ENCODE measurements at places on chromosomes 2 and 18.

GRCh38 chr2:170052151-170052550 lies 125.8 kb upstream of the MYO3B start:
- DNase-seq, result no peak

GRCh38 chr2:134117676-134118075 lies 136.2 kb upstream of the MGAT5 start:
- DNase-seq, result no peak

DNA sequence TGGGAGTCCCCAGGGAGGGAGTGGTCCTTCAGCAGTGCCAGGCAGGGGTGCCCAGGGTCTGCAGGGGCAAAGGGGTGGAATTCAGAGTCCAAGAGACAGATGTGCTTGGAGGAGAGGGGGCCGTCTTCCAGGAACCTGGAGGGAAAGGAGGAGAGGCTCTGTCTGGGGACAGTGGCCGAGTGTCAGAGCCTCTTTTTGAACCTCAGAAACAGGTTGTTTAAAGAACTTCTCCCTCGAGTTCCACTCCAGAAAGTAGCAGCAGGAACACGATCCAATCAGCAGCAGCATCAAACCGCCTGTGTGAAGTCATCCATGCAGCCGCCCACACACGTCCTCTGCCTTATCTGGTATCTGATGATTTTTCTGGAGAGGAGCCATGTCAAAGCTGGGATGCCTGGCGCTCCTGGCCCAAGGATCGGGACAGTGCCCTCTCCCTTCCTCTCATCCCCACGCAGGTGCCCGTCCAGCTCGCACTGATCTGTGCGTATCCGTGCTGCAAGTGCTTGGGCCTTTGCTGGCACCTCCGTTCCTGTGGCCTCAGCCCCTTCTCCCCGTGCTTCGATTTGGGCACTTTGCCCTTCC lies 205.1 kb downstream of the NDUFA10 start:
- DNase-seq, result no peak

DNA sequence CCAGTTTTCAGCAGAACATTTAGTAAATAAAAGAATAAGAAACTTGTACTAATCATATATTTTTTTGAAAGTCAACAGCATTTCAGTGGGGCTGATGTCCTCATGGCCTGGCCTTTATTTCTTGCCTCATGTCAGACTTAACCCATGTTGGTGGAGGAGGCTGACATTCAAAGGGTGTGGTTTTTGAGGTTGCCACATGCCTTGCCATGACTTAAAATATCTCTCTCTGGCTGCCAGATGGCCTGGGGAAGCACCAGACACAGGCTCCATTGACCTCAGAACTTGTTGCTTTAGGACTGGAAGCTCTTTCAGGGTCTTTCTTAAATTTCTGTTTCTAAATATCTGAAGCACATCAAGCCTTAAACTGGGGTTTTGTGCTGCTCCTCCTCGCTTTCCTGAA lies 32.5 kb upstream of the CD28 start:
- DNase-seq, result peak; percentile 24

DNA sequence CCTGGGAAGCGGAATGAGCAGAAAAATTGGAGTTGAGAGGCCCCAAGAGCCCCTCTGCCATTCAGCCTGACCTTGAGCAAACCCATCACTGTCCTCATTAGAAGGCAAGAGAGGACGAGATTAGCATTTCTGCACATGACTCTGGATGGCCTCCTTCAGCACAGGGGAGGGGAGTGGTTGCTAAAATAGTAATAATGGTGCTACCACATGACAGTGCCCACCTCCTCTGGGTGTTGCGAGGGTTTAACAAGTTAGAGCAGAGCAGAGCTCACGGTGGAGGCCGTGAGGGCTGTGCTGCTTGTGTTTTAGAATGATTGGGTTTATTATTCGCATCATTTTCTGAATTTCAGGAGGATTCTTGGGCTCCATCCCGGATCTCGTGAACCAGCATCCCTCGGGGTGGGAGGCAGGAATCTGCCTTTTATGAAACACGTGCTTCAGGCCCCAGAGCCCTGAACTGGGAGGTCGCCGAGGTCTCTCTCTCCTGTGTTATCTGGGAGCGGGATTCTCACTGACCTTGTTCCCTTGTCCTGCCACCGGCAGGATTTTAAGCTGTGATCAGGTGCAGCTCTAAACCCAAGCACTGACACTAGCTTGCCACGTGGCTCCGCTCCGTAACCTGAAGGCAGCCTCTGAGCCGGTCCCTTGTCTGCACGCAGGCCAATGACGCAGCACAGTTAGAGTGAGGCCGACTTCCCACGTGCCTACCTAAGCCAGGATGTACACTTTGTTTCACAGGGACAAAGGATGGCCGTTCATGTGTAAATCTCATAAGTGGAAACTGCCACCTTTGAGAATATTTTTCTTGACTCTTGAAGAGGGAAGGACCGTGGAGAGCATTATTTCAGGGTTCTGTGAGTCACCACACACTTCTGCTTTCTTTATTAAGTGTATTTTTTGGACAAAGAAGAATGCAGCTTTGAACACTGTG lies 142.3 kb downstream of the ACOXL start:
- DNase-seq, result no peak

DNA sequence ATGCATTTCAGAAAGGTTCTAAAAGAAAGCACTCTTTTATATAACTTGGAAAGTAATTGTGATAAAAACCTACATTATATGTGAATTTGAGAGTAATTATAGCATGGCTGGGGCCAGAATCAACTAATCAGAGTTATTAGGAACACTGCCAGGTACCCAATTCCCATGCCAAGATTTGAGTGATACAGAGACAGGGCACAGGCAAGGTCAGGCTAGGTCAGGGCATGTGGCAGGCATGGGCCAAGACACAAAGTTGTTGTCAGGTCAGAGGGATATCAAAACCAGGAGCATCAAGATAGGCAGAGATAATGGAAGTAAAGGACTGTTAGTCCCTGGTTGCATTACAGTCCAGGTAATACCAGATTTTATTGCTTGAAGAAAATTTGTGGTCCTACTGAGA lies 87.4 kb downstream of the MYO3B start:
- no peak for DNase-seq

- no peak for DNase-seq
These were observed 135.0 kb downstream of the IKZF2 start for GRCh38 chr2:213016166-213016983.

GRCh38 chr2:171225302-171225980 lies 64.7 kb upstream of the TLK1 start:
- DNase-seq, result no peak

GRCh38 chr2:238255151-238255551 lies 15.3 kb upstream of the HES6 start:
- no peak for DNase-seq

DNA sequence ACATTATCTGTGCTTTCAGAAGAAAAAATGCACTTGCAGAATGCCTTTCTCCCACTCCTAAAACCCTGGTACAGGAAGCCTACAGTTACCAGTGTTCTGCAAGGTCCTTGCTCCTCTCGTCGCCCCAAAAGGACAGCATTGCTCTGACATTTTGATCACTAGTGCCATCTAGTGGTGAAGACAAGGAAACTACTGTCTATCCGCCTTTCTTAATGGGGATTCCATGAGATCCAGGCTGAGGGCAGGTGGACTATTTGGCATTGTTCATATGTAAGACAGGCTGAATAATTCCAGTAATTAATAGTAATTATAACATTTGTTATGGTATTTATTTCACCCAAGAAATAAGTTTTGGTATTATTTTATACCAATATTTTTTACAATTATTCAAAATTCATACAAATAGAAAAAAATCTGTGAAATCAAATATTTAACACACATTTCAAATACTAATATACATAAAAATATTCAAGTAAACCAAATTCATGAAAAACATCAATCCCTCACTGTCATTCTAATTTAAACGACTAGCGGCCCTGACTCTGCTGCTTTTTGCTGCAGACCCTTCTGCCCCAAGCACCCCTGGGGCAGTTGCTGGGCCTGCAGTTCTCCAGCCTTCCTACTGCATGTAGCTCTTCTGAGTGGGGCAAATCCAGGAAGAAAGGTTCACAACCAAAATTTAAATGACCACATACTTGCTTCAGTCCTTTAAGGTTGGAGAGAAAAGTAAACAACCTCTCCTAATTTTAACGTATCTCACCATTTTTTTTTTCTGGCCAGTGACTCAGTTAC lies 19.0 kb downstream of the TPGS2 start:
- peak; percentile 27 for DNase-seq

GRCh38 chr2:70341477-70341765 lies 39.6 kb upstream of the FAM136A start:
- no peak for DNase-seq

DNA sequence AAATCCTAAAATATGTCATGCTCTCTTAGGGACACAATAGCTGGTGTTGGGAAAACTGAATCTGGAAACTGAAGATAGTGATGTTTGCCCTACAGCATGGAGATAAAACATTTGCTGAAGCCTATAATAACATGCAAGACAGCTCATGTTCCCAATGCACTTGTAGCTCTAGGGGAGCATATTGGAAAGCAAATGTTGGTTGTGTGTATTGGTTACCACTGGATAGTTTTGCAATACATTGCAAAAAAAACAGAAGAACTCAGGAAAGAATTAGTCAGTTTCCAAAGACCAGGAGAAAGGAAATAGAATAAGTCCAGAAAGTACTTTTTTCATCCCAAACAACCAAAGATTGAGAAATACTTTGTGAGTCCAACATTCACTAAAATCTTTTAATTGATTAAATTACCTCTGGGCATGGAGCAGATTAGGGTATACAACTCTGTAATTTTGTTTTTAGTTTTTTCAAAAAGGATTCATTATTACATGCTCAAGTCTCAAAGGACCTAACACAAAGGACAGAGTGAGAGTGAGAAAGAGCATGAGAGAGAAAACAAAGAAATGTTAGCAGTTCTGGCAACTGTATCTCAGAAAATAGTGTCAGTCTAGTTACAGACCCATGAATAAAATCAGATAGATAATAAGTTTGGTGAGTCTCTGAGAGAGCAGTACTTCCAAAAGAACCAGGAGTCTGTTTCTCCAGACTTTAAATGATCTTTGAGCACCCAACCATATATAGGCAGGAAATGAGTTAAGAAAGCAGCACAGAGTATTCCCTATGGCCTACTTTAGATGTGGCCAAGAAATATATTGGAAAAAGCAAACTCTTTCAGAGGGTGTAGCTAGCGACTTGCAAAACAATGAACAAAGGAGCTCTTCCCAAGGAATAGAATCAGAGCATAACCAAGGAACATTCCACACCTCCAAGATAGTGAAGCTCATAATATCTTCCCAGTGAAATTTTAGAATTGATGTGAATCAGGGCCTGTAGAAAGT lies 36.6 kb upstream of the COL3A1 start:
- DNase-seq, result no peak

- no peak for DNase-seq
These were observed 316 bp downstream of the WDR12 start for GRCh38 chr2:202911203-202911511.

GRCh38 chr2:216740557-216741222 lies 45.3 kb upstream of the IGFBP5 start:
- no peak for DNase-seq

Data from CD4-positive, alpha-beta T cell treated with Interleukin-15 for 1 hour (primary cell).